ENCODE measurements at places on chromosomes 2 and 18.

GRCh38 chr18:21489119-21489750 lies 111.3 kb downstream of the ESCO1 start:
- DNase-seq: no peak

DNA sequence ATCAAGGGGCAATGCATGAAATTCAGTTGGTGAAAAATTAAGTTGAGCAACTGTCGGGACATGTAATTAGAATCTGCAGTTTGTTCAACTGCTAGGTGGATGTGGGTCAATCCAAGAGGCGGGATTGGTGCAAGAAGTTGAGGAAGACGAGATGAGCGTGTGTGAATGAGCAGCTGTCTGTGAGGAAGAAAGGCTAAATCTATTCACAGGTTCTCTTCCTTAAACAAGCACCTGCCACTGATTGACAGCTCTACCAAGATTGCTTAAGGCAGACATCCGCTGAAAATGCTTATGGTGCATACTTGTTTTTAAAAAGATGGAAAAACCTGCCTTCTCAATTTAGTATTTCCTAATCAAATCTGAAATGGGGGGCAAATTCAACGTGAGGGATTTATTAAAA lies 323.4 kb upstream of the THUMPD2 start:
- DNase-seq: no peak

DNA sequence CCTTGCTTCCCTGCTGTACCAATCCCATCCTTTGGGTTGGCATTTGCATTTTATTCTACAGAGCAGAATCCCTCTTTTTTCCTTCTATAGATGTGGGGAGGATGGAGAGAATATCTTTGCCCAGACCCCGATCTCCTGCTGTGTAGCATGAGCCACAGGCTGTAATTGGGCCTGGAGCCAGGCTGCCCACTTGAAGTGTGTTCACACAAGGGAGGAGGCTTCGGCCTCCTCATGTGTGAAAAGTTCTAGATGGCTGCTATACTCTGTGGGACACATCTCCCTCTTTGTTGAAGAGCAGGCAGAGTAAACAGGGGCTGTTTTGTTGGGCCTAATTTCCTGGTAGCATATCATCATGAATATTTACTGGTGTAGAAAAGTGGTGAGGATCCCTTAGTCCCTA lies 126.3 kb downstream of the XRCC5 start:
- DNase-seq: no peak

GRCh38 chr2:46651363-46652099 lies 172.2 kb downstream of the TMEM247 start:
- DNase-seq: no peak

DNA sequence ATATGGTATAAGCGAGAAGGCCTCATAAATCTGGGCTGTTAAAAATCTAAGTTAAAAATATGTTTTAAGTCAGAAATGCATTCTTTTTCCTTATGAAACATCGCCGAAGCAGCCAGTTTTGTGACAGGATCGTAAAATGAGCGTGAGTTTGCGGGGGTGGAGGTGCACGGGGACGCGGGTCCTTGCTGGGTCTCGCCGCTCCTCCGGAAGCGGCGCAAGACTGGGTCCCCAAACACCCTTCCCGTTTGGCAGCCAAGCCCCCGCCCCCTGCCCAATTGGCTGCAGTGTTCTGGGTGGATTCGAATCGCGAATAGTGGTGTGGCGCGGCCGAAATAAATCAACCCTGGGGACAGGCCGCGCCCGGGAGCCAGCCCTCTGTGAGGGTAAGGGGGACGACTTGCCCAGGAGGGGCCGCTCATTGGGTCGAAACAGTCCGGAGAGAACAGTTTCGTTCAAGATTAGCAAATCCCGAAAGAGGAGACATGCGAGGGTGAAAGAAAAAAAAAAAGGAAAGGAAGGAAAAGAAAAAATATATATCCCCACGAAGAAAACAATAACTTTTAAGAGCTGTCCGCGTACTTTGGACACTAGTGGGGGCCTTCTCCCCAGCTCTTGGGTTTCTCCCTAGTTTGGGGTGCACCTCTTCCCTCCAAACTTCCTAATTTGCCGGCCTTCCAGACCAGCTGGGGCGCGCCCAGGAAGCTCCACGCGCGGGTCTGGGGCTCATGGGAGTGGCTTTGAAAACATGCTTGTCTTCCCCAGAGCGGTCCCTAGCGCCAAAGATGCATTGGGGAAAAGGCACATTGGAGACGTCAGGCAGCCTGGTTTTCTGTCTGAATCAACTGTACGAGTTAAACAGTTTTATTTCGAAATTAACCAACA lies 3.1 kb upstream of the GATA6 start:
- DNase-seq: no peak

DNA sequence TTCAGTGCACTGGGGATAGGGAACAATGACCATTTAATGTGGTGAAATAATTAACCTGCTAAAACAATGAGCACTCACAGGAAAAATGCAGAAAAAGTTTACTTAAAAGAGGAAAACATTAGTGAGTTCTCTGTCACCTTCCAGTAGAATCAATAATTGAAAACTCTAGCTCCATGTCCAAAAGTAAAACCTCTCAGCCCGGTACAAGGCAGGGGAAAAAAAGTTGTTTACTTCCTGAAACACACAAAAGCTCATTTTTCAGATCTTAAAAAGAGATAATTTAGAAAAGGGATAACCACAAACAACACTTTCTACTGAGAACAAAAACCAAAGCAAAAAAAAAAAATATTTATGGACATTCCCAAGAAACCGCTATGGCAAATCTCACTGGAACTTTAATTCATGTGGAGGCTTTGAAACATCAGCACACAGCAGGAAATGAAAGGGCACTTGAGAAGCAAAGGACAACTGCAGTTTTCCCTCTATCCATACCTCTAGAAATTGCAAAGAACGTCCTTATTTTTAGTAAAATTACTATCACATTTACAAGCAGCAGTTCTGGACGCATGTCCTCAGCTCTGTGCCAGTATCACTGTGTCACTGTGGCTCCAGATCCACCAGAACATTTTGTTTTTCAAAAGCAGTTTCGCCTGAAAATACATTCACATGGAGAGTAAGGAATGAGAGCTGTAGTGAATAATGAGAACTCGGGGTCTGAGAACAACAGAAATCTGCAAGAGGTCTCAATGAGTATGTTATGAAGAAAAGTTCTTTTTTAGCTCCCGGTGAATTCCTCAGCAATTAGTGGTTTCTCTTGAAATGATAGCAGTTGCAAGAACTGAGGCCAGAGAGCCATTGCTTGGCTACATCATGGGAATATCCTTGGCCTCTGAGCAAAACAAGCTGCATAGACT lies 44.7 kb upstream of the DNAH7 start:
- DNase-seq: no peak

DNA sequence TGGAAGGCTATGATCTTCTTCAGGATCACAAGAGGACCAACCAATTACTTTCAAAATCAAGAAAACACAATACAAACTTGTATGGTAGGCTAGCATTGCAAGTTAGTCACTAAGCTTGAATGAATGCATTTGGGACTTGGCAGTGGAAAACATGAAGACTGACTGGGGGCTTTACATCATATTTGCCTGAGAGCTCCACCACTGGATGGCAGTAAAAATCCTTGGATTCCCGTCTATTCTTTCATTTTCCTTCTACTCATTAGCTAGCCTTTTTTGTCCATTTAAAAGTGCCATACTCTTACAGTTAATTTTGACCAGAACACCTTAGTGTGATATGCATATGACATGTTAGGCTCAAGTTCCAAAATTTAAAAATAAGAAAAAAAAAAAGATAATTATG lies 63.5 kb upstream of the RASGRP3 start:
- DNase-seq: no peak

GRCh38 chr2:179311101-179311500 lies 46.5 kb upstream of the SESTD1 start:
- DNase-seq: no peak

DNA sequence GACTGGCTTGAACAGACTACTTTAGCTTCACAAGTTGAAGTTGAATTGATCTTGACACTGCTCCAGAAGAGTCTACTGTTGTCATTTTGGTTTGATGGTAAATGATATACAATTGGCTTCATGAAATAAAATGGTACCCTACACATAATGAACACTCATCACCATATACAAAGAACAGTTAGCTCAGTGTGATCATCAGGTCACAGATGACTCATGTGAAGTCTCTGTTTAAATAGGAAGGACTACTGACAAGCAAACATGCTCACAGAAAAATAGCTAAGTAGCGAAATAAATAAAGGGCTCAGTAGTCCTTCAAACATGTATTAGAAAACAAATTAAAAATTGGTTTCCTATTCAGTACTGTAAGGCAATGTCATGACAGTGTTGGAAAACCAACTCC lies 96.2 kb downstream of the MEIS1 start:
- no peak for DNase-seq

GRCh38 chr18:902229-902628 lies 2.4 kb upstream of the ADCYAP1 start:
- no peak for DNase-seq

DNA sequence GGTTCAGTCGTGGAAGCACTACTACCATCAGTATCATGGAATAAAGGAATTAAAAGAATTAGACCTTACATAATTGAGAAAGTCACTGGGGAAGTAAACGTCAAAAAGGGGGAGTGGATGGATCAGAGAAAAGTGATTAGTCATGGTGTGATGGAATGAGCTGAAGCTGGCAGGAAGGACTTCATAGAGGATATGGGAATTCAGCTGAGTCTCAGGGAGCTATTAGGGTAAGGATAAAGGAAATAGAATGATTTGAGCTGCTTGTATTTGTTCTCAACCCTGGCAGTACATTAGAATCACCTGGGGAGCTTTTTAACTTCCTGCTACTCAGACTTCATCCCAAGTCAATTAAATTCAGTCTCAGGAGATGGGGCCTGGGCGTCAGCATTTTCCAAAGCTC lies 53.4 kb upstream of the SETBP1 start:
- no peak for DNase-seq

DNA sequence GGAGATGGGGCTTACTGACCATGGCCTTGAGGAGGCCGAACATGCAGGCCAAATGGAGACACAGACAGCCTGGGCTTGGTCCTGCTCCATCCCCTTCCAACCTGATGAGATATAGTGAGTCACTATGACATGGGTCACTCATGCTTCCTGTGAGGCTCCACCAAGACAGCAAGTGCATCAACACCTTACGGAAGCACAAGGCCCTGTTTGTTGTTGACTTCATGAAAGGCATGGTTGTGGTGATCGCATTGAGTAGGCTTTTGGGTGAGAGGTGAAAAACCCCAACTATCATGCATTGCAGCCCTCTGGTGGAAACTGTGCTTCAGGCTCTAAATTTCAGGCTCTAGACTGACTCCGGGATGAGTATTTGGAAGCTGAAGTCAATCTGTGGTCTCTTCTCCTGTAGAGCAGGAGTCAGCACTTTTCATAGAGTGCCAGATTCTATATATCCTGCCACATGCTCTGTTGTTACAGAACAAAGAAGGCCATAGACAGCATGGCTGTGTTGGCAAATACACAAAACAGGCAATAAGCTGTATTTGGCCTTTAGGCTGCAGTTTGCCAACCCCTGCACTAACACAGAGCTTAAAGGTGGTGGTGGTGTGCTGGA lies 10.1 kb downstream of the IL37 start:
- DNase-seq: no peak

DNA sequence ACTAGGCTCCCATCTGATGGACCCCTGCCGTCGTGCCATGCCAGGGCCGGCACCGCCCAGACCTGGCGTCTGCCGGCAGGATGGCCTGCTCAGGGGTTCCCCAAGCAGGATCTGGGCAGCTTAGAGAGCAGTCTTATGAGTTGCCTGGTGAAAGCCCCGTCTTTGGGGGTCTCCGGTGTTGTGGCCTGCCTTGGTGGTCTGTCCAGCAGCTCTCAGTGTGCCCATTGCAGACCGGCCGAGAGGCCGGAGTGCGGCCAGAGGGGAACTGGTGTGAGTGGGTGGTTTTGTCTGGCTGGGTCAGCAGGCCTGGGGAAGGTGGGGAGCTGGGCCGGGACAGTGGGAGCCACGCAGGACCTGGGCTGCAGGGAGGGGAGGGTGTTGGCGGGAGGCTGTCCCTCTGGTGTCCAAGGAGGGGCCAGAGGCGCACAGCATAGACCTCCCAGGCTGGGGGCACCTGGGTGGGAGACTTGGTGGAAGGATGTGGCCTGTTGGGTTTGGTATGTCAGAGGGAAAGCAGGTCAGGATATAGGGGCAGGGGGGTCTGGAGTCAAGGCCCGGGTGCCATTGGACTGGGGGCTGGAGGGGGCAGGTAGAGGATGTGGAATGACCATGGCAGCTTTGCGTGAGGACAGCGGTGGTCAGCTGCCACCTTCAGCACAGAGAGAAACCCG lies 16.5 kb downstream of the GPC1 start:
- no peak for DNase-seq

DNA sequence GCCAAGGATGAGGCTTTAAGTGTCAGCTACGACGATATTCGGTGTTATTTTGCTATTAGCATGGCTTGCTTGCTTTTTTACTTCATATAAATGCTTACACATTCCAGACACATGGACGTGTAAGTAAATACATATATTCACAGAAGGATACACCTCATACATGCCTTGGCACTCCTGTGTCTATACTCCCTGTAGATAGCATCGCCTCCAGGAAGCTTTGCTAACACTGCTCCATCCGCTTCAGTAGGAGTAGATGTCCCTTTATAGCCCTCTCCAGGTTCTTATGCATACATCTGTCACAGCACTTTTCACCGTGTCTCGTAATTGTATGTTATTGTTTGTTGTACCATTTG lies 27.5 kb upstream of the KCTD1 start:
- DNase-seq: no peak

GRCh38 chr2:105526000-105526925 lies 127.4 kb upstream of the FHL2 start:
- no peak for DNase-seq

DNA sequence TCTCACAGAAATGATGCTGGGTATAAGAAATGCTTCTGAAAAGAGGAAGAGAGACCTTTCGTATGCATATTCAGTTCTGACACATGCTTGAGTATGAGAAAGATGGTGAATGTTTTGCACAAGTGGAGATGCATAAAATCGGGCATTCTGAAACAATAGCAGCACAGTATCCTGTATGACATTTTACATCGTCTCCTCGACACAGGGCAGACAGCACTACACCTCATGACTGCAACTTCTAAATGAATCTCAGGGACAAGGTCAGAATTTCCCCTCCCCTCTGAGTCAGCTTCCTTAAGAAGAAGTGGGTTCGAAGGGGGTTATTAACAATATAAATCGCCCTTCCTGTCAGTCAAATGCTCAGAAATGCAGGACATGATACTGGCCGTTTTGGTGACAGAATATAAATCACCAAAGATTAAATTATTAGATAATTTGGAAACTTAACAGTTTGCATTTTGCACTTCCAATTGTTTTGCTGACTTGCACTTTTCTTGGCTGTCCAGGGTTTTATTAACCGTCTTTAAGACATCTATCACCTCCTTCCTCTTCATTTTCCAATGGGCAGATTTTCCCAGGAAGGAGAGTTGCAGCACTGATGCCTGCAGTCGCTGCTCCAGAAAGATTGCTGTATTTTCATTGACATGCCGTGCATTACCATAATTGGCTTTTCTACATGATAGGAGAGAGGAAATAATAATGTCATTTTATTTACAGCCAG lies 57.2 kb downstream of the TSHZ1 start:
- DNase-seq: no peak

- no peak for DNase-seq
Observed at GRCh38 chr2:17239550-17239949, 278.7 kb downstream of the RAD51AP2 start.

GRCh38 chr2:85503851-85504777 lies 34.9 kb upstream of the MAT2A start:
- no peak for DNase-seq
